ENCODE measurements at places on chromosomes 6 and 20.

- DNase-seq, result no peak
These were observed 2.5 kb upstream of the APOBEC2 start for GRCh38 chr6:41050536-41050935.

- no peak for DNase-seq
These were observed 88.5 kb downstream of the TBC1D7 start for GRCh38 chr6:13239530-13240455.

GRCh38 chr20:50356525-50356885, 153.7 kb upstream of the PTPN1 start:
- no peak for DNase-seq

- no peak for DNase-seq
These were observed 61.1 kb upstream of the SLC22A16 start for GRCh38 chr6:110537208-110538123.

DNA sequence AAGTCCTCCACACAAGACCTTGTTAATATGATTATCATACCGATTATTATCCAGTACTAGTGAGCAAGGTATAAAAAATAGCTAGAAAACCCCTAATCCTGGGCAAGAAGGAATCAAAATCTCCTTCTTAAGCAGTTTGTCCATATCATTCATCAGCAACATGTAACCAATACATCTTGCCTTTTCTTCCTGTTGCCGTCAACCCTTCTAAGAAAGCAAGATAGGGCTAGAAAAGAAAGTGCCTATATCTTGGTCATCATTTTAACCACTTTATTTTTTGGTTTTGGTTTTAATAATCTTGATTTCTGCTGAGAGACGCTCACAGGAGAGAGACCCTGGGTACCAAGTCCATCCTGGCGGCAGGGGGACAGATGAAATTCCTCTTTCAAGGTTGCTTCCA, 27.2 kb upstream of the PREX1 start:
- no peak for DNase-seq

DNA sequence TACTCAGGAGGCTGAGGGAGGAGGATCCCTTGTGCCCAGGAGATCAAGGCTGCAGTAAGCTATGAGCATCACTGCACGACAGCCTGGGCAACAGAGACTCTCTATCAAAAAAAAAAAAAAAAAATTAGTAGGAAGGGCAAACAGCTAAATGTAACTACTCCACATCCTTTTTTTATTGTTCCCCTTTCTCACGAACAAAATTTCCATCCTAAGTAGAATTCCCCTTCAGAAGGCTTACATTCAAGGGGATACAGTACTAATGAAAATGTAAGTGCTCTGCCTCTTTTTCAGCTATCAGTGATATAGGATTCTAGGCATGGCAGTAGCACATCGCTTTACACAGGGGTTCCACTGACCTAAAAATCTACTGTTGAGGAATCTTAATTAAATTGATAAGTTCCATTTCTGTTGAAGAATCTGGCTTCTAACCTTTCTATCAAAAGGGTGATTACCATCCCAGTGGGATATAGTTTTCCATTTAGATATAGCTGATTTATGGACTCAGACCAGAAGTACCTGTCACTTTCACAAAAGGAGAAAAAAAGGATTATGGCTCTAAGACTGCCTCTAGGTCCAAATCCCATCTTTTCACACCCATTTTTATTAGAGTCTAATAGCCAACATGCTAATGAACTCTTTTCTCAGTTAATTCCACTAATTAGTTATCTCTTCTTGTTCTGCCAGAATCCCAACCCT, 2.6 kb downstream of the B4GALT5 start:
- DNase-seq, result no peak

DNA sequence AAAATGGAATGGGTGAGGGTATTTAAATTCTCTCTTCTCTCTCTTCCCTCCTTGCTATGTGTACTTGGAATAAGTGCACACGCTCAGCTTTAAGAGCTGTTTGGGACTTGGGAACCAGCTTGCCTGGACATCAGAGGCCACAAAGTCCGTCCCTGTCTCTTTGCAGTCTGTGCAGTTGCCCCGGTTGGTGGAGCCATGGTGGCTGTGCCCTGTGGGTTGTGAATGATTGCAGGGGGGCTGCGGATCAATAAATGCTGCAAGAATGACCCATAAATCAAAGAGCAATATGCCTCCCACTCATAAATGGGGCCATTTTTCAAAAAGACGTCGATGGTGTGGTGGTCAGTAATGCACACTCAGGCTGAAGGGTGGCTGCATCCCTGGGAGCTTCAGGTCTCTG, 135.1 kb upstream of the CST7 start:
- DNase-seq, result no peak

- no peak for DNase-seq
These were observed 43.1 kb downstream of the MICA start for GRCh38 chr6:31446481-31446880.

GRCh38 chr6:151690768-151691562, 116.5 kb upstream of the ESR1 start:
- no peak for DNase-seq

DNA sequence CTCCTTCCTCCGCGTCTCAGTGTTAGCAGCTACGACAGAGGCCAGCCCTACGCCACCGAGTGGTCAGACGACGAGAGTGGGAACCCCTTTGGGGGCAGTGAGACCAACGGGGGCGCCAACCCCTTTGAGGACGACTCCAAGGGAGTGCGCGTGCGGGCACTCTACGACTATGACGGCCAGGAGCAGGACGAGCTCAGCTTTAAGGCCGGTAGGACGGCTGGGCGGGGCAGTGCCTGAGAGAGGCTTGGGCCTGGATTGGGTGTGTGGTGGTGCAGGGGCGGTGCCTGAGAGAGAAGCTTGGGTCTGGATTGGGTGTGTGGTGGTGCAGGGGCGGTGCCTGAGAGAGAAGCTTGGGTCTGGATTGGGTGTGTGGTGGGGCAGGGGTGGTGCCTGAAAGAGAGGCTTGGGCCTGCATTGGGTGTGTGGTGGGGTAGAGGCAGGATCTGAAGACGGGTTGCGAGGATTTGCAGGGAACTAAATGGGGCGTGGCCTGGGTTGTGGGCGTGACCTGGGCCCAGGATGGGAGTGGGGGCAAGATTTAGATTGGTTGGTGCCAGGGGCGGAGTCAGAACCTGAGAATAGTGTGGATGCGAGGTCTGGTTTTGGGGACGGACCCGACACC, 24.4 kb downstream of the SPDEF start:
- DNase-seq, result no peak

GRCh38 chr6:128538763-128539162, 18.4 kb upstream of the PTPRK start:
- no peak for DNase-seq

GRCh38 chr20:22583773-22584521, 425 bp downstream of the FOXA2 start:
- DNase-seq, result no peak

DNA sequence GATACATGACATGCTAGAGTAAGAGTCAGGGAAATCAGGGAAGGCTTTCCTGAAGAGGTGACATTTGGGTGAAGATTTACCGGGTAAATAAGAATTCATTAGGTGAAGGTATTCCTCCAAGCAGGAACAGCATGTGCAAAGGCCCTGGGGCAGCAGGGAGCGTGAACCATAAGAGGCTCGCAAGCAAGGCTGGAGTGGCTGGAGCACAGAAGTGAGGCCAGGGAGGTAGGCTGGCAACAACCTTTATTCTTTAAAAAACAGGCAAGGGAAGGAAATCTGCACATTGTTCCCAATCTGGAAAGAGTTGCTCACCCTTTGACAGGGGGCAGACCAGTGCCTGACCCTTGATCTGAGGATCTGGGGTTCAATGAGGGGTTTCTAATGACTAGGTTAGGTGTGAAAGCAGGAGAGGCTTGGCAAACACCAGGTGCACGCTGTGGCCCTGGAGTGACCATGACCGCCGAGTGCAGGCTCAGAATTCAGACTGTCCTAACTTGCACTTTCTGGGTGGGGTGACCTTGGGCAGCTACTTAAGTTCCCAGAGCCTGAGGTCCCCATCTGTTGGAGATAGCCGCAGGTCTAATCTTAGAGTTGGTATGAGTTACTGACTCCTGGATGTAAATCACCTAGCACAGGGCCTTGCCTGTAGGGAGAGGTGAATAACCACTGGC, 1.9 kb downstream of the KIAA1755 start:
- no peak for DNase-seq

GRCh38 chr20:56968376-56969048, 297.9 kb downstream of the BMP7 start:
- no peak for DNase-seq

GRCh38 chr6:29486577-29486976, 1.2 kb downstream of the MAS1L start:
- no peak for DNase-seq

GRCh38 chr6:111200350-111201243, 113.3 kb downstream of the SLC16A10 start:
- DNase-seq, result no peak

DNA sequence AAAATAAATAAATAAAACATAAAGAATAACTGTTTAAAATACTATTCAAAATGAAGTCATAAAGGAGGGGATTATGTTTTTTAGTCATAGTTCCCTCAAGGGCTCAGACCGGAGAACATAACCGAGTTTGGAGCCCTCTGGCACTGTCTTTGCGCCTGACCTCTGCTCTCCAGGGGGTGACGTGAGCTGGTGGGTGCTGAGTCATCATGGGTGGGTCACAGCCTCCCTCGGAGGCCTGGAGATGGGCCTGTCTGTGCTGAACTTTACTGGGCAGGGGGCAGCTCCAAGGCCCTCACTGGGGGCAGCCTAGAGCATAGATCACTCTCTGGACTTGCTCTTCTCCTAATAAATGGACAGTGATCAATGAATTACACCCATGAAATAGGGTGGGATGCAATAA, 3.1 kb upstream of the MAVS start:
- peak; percentile 18 for DNase-seq

GRCh38 chr20:9955646-9956045, 79.1 kb upstream of the ANKEF1 start:
- DNase-seq, result no peak

DNA sequence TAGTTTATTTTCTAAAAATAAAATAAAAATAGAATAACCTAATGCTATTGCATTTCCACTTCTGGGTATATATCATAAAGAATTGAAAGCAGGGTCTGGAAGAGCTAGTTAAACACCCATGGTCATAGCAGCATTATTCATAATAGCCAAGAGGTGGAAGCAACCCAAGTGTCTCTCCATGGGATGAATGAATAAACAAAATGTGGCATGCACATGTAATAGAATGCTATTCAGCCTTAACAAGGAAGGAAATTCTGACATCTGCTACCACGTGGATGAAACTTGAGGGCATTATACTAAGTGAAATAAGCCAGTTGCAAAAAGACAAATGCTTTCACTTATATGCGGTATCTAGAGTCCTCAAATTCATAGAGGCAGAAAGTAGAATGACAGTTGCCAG, 130.8 kb downstream of the TIAM2 start:
- no peak for DNase-seq

- no peak for DNase-seq
These were observed 8.3 kb upstream of the TNXB start for GRCh38 chr6:32117461-32117860.

- no peak for DNase-seq
These were observed 220.4 kb downstream of the FARS2 start for GRCh38 chr6:5481750-5482149.

DNA sequence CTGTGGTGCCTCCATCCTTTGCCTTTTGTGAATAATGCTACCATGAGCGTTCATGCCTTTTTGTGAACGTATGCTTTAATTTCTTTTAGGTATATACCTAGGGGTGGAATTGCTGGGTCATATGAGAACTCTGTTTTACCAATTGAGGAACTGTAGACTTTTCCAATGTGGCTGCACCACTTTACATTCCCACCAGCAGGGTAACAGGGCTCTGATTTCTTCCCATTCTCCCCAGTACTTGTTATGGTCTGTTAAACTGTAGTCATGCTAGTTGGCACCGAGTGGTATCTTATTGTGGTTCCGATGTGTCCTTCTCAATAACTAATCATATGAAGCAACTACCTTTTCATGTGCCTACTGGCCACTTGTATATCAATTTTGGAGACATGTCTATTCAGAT, 312.1 kb downstream of the GMDS start:
- DNase-seq, result no peak

- DNase-seq, result no peak
These were observed 21.1 kb upstream of the NEDD9 start for GRCh38 chr6:11253594-11253993.

- DNase-seq, result no peak
These were observed at the start of gene POU5F1 for GRCh38 chr6:31170600-31170881. POU5F1 (minus strand) TSS chr6:31170682; CDS start chr6:31170620, 62 bp downstream.

GRCh38 chr6:167660944-167661551, 165.7 kb upstream of the AFDN start:
- no peak for DNase-seq

- no peak for DNase-seq
These were observed 244.4 kb downstream of the SLC24A3 start for GRCh38 chr20:19456595-19457395.

- no peak for DNase-seq
These were observed 31.4 kb downstream of the DUSP22 start for GRCh38 chr6:323730-324088.

- no peak for DNase-seq
These were observed 314.1 kb downstream of the QKI start for GRCh38 chr6:163728442-163729126.

DNA sequence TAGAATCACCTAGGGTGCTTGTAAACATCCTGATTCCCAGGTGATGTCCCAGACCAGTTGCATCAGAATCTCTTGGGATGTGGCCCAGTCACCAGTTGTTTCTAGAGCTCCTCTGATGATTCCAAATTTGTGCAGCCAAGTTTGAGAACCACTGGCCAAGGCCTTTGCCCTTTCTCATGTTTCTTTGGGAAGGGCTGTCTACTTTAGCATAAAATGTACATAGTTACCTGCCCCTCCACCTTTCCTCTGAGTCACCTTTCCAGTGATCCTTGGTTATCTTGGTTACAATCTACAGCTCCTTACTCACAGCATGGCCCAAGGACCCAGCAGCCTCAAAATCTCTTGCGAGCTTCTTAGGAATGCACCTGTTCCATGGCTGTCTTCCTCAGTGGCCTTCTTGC, 266.4 kb upstream of the PRND start:
- DNase-seq, result no peak

DNA sequence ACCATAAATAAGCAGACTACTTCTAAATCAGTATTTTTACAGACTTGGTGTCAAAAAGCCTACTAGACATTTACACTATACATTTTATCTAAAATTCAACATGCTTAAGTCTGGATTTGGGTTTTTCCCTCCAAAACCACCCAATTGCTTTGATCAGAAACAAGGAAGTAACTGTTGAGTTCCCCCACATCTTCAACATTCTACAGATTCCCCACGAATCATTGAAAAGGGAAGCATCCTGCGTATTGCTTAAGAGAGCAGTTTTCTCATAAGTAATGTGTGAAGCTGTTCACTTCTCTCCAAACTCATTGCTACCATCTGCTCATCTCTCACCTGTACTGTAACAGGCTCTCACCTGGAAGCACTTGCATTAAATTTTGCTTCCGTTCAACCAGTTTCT, 36.4 kb upstream of the RNF144B start:
- DNase-seq, result no peak

GRCh38 chr20:35232575-35232974, 6.1 kb downstream of the MMP24 start:
- DNase-seq, result no peak
